ENCODE measurements at places on chromosomes 4 and X.

DNA sequence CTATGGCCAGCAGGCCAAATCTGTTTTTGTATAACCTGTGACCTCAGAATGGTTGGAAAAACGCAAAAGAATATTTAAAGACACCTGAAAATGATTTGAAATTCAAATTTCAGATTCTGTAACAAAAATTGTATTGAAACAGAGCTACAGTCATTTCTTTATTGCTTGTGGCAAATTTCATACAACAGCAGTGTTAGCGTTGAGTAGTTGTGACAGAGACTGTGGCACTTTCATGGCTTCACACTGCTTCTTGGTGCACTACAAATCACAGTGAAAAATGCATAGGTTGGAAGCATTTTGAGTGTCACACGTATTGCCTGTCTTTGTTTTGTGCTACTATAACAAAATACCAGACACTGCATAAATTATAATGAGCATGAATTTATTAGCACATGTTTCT is 12.2 kb upstream of the PARM1 start:
- no peak for DNase-seq

DNA sequence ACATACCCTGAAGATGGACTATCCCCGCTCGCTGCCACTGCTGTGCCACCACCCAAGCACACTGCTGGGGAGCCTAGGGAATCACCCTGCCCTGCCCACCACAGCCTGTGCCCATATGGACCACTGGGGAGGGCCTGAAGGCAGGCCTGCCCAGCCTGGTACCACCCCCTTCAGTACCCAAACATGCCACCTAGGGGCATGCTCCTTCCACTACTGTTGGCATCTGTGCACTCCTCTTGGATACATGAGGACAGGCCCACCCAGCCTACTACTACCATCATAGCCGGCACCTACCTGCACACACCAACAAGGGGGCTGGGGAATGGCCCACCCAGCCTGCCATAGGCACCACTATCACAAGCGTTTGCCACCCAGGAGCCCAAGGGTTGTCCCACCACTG is 30.1 kb upstream of the PRDX4 start:
- DNase-seq, result no peak

DNA sequence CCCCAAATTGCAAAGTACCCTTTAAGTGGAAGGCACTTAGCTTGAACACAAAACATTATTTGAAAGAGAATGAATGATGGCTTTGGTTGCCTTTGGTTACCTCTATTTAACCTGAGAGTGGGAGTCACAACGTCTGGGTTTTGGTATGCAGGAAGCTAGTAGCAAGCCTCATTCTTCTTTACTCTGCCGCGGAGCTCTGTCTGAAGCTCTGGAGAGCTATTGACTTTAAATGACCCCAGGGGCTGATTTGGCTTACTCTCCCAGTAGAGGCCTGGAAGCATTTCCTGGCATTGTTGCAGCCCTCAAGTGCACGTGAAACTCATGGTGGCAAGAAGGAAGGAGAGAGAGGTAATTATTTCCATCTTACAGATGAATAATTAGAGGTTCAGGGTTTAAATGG is 81.8 kb upstream of the MAGEA4 start:
- DNase-seq, result no peak

- peak; percentile 51 for DNase-seq
Measured at GRCh38 chr4:6658597-6659075, 18.2 kb downstream of the MRFAP1 start.

GRCh38 chrX:10008483-10009056 is 41.4 kb downstream of the CLDN34 start:
- DNase-seq, result no peak

GRCh38 chr4:73520821-73521220 is 39.3 kb downstream of the AFM start:
- no peak for DNase-seq

DNA sequence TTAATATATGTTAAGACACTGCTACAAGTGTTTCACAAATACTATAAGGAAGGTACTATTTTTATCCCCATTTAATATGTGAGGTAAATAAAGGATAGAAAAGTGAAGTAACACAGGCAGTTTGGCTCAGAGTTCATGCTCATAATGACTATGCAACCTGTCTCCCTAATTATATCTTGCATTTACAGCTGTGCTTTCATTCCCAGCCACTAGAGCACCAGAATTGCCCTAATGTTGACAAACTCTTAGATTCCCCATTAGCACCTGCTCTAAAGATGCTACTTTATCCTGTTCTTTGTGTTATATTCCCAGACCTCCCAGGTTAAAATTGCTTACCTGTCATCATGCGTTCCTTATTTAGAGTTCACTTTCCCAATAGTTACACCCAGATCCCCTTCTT is 833.6 kb downstream of the CCSER1 start:
- DNase-seq, result no peak

All from effector memory CD8-positive, alpha-beta T cell (primary cell).